Activated CD8-positive, alpha-beta memory T cell treated with anti-CD3 and anti-CD28 coated beads, Interleukin-2, amount 50 U/mL, for 48 hours (primary cell): ENCODE measurements at places on chromosomes 2 and 18.
A peak's percentile ranks its signal among the peaks of the same experiment; 100 is the strongest.

- peak; percentile 82 for DNase-seq
These were observed 40.1 kb downstream of the ARHGAP25 start for GRCh38 chr2:68774569-68775271.

DNA sequence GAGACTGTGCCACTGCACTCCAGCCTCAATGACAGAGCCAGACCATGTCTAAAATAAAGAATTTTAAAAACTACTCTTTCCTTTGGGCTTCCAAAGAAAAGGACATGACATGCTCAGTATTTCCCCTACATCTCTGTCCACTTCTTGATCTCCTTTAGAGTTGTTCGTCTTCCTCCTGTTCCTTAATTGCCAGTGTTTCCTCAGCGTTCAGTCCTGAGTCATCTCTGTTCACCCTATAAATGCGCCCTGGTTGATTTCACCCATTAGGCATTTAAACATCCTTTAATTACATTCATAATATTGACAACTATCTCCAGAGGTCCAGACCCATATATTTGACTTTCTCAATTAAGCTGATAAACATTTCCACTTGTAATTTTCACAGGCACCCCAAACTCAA is 64.0 kb downstream of the AAK1 start:
- DNase-seq, result no peak

DNA sequence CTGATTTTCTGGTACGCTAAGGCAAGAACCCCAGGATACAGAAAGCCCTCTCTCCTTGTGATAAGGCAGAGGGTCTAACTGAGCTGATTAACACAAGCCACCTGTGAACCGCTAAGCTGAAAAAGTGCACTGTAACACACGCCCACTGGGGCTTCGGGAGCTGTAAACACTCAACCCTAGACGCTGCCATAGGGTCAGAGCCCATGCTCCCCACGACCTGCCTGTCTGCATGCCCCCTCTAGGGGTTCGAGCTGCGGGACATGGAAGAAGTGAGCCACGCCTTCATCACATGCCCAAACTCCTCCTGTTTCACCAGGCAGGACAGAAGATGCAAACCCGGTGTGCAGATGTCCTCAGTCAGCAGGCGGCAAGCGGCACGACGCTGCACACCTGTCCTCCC is 173.9 kb upstream of the RAB12 start:
- no peak for DNase-seq

GRCh38 chr2:46308629-46309028 is 11.4 kb downstream of the EPAS1 start:
- DNase-seq, result no peak

GRCh38 chr2:2232167-2232566 is 98.9 kb downstream of the MYT1L start:
- no peak for DNase-seq

- DNase-seq, result no peak
These were observed 134.6 kb upstream of the ZEB2 start for GRCh38 chr2:144654523-144654922.

DNA sequence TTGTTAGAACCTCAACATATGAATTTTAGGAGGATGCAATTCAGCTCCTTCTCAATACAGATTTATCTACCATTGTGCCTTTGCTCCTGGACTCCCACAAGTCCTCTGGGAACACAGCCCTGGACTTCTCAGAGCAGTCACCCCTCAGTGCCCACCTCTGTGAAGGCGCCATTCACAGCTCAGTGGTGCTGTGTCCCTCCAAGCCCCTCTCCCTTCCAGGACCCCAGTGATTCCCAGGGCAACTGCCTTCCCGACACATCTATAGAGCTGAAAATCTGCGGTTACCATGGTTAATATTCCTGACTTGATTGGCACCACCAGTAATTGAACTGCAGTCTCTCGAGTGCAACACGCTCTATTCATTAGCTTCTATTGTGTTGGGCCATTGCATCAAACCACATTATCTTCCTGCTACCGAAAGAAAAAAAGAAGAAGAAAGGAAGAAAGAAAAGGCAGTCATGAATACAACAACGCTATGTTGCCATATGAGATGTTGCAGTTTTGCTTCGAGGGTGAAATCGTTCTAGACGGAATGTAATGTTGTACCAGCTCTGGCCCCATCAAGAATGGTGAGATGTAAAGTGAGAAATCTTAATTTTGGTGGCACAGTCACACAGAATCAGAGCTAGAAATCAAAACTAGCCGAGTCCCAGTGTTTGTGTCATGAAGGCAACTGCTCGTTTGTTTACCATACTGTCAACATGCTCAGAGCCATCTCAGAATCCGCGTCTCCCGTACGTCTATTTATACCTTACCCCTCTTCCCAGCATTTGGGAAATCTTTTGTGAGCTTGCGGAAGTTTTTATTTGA is 524.0 kb upstream of the ID2 start:
- DNase-seq, result no peak

- DNase-seq, result no peak
These were observed 238.9 kb downstream of the FHOD3 start for GRCh38 chr18:36536426-36536825.

GRCh38 chr2:208318127-208318526 is 52.1 kb downstream of the PIKFYVE start:
- DNase-seq, result no peak

GRCh38 chr2:133573491-133574162 is 5.4 kb upstream of the NCKAP5 start:
- DNase-seq, result no peak
